ENCODE measurements at places on chromosomes 1 and 21.

DNA sequence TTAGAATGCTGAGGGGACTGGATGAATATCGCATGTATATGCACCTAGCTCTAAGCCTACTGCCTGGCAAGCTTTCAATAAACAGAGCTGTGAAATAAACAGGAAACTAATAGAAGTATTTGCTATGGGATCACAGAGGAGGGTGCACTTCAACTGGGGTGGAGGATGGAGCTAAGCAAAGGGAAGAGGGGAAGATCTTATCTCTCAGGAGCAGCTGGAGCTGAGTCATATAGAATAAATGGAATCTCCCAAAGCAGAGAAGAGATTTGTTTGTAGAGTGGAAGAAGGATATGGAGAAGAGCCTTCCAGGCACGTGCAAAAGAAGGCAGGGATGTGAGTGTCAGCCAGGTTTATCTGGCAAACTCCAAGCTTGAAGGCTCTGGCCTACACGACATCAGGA is 17.0 kb upstream of the KCNA10 start:
- peaks cover 16% of the 10 kb centered on the region for H3K27me3 ChIP-seq
- no peak overlapping the region for H3K4me3 ChIP-seq
- H3K36me3 ChIP-seq: no peaks in the 10 kb centered on the region
- DNase-seq: no peak

DNA sequence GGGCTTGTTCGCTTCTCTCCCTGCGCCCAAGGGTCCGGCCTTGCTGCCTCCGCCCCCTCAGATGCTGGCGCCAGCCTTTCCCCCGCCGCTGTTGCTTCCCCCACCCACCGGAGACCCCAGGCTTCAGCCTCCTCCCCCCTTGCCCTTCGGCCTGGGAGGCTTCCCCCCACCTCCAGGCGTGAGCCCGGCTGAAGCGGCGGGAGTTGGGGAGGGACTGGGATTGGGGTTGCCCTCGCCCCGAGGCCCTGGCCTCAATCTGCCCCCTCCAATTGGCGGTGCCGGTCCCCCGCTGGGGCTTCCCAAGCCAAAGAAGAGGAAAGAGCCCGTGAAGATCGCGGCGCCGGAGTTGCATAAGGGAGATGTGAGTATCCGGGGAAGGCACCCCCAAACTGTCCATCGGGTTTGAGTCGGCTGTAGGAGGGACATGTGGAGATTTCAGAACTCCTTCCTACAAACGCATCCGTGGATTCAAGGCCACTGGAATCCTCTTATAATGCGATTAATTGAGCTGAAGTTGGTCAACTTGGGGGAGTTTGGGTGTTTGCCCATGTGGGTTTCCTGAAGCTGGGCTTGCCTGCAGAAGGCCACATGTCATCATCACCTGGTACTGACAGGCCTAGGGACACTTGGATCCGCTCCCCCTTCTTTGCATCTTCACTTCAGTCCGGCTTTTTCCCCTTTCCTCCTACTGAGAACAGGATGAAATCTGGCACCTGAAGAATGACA is 707 bp downstream of the PRCC start:
- peaks cover 47% of the 10 kb centered on the region for H3K4me1 ChIP-seq
- peaks cover 5% of the 10 kb centered on the region for H3K36me3 ChIP-seq
- DNase-seq: peak; percentile 27
- no peaks in the 10 kb centered on the region for H3K27me3 ChIP-seq

DNA sequence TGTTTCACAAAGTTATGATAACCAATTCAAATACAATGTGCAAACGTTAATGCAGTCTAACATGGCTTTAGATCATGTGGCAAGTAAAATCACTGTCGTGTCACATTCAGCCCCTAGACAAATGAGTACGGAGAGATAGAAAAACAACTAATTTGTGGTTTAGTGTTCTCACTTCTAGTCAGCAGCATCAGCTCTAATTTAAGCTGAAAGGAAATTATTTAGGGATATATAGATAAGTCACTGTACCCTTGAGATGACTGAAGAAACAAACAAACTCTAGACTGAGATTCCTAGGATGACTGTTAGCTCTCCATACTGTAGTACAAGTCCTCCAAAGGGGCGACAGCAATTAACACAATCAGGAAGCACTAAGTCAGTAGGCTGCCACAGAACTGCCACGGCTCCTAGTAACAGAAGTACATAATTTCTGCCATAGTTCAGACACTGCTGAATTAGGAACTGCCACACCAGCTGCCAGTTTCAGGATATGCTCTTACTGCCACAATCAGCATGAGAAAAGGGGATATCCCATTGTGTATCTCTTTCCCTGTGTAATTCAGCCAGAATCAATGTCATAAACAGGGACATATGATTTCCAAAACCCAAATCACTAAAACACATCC is 150.4 kb upstream of the NEGR1 start:
- no peak for DNase-seq
- no peak overlapping the region for H3K4me3 ChIP-seq
- no peaks in the 10 kb centered on the region for H3K36me3 ChIP-seq
- H3K27ac ChIP-seq: no peak overlapping the region

- no peak overlapping the region for H3K4me3 ChIP-seq
- no peaks in the 10 kb centered on the region for H3K27me3 ChIP-seq
- H3K36me3 ChIP-seq: no peaks in the 10 kb centered on the region
- H3K4me1 ChIP-seq: no peaks in the 10 kb centered on the region
Measured at GRCh38 chr1:246005067-246005466, 502.0 kb downstream of the SMYD3 start.

DNA sequence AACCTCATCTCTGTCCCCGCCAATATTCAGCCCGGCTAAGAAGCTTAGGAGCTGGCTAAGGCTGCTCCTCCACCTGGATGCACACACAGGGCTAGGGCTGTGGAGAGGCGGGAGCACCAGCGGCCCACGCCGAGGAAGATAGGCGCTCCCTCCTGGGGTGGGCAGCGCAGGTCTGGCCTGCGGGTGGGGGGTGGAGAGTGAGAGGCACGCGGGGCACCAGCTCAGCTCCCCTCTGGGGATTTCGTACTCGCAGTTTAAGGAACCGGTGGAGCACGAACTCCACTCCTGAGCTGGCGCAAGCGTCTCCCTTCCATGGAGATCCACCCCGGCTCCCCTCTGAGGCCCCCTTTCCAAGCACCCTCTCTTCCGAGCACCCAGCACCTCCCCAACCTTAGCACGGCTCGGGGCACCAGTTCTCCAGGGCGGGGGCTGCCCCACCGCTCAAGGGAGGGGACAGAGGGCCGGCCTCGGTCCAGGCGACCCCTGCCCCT is 433 bp upstream of the KAZN start:
- H3K4me3 ChIP-seq: no peak overlapping the region
- H3K27ac ChIP-seq: no peak overlapping the region
- no peak for DNase-seq
- no peaks in the 10 kb centered on the region for H3K4me1 ChIP-seq
- H3K36me3 ChIP-seq: no peaks in the 10 kb centered on the region

DNA sequence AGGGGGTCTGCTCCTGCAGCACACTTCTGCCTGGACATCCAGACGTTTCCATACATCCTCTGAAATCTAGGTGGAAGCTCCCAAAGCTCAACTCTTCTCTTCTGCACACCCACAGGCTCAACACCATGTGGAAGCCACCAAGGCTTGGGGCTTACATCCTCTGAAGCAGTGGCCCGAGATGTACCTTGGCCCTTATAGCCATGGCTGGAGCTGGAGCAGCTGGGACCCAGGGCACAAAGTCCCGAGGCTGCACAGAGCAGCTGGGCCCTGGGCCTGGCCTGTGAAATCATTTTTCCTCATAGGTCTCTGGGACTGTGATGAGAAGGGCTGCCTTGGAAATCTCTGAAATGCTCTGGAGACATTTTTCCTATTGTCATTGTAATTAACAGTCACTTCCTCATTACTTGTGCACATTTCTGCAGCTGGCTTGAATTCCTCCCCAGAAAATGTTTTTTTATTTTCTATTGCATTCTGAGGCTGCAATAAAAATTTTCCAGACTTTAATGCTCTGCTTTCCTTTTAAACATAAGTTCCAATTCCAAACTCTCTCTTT is 645.6 kb downstream of the RWDD3 start:
- no peaks in the 10 kb centered on the region for H3K36me3 ChIP-seq
- no peaks in the 10 kb centered on the region for H3K27me3 ChIP-seq
- H3K27ac ChIP-seq: no peak overlapping the region
- H3K4me3 ChIP-seq: no peak overlapping the region
- DNase-seq: no peak

DNA sequence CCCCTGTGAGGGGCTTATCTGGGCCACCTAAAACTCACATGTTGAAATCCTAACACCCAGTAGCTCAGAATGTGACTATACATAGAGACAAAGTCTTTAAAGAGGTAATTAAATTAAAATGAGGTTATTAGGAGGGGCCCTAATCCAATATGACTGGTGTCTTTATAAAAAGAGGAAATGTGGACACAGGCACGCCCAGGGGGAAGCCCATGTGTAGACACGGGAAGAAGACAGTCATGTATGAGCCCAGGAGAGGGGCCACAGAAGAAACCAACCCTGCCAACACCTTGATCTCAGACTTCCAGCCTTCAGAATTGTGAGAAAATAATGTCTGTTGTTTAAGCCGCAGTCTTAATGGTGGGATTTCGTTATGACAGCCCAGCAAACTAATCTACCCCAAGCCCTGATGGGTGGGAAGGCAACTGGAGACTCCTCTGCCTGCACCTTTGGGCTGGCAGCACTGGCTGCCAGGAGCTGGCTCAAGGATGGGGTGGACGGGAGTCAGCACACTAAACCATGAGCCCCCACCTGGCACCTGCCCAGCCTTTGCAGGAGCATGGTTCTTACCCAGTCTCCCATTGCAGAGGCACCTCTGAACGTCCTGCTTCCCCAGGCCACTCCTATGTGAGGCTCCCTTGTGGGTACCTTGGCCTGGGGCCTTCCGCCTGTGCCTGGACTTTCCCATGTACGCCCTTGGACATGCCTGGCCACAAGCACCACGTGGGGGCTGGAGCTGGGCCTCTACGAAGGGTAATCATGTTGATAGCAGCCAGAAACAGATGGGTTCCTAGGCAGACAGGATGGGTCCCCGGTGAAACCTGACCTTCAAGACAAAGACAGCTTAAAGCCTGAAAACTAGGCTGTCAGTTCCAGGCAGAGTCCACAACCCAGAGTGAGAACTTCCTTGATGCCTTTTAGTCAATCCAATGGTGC is 57.1 kb upstream of the DMRTB1 start:
- H3K4me1 ChIP-seq: no peaks in the 10 kb centered on the region
- H3K4me3 ChIP-seq: no peak overlapping the region
- no peaks in the 10 kb centered on the region for H3K27me3 ChIP-seq
- H3K27ac ChIP-seq: no peak overlapping the region

DNA sequence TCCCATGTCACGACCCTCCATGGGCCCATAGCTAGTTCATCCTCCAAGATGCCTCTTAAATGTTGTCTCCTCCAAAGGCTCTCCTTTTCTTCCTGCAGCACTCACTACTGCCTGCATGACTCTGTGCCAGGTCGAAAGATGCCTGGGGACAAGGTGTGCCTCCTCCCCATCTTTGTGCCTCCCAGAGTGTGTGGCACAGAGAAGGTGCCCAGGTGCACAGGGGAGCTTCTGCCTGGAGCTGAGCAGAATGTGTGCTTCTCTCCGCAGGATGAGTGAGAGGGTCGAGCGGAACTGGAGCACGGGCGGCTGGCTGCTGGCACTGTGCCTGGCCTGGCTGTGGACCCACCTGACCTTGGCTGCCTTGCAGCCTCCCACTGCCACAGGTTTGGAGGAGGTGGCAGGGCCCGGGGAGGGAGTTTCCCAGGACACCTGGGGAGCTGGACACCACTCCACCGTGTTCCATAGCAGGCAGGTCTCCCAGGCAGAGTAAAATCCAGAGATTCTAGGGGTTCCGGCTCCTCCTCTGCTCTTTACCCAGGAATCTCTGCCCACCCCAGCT is 6.9 kb upstream of the PPM1J start:
- no peak for DNase-seq
- H3K4me3 ChIP-seq: no peak overlapping the region
- peaks cover 18% of the 10 kb centered on the region for H3K4me1 ChIP-seq
- no peaks in the 10 kb centered on the region for H3K36me3 ChIP-seq
- H3K27me3 ChIP-seq: peaks cover 7% of the 10 kb centered on the region

DNA sequence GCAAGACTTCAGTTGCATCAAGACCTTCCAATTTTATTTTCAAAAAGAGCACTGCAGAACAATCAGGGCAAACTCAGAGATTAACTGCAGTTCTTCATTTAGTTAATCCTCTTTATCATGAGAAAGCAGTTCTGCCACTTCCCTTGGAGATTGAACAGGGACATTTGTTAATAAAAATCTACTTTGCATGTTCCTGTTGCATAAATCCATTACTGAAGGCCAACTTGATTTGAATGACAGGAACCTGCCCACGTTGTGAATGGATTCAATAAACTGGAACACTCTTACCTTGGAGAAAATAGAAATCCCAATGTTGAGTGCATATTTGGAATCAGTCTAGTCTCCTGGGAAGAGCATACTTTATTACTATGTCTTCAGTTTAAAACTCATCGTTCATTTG is 19.6 kb upstream of the PLD5 start:
- no peaks in the 10 kb centered on the region for H3K36me3 ChIP-seq
- no peak overlapping the region for H3K27ac ChIP-seq
- peaks cover 11% of the 10 kb centered on the region for H3K27me3 ChIP-seq
- H3K4me1 ChIP-seq: no peaks in the 10 kb centered on the region
- DNase-seq: no peak

- H3K36me3 ChIP-seq: no peaks in the 10 kb centered on the region
- DNase-seq: no peak
- H3K4me3 ChIP-seq: no peak overlapping the region
Measured at GRCh38 chr1:159938211-159938852, 7.1 kb downstream of the IGSF9 start.

DNA sequence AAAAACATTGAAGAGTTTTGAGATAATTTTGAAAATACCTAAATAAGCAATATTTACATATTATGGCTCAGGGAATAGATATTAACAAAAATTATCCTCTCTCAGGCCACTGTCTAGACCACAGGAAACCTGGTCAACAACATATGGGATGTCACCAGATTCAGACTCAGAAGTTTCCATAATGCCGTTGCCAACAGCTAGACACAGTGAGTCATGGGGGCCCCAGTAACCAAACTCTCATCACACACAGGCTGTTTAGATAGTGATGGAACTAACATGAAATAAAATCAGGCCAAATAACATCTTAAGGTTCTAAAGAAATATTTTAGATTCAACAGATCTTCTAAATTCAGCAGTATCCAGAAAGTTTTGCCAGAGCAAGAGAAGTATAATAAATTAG is 681.7 kb upstream of the ADAMTS5 start:
- H3K36me3 ChIP-seq: no peaks in the 10 kb centered on the region
- no peak overlapping the region for H3K27ac ChIP-seq
- no peak overlapping the region for H3K4me3 ChIP-seq
- no peak for DNase-seq
- no peaks in the 10 kb centered on the region for H3K27me3 ChIP-seq

GRCh38 chr1:113191579-113192076 is 118.6 kb downstream of the LRIG2 start:
- no peaks in the 10 kb centered on the region for H3K4me1 ChIP-seq
- no peak overlapping the region for H3K4me3 ChIP-seq
- H3K36me3 ChIP-seq: no peaks in the 10 kb centered on the region
- no peak overlapping the region for H3K27ac ChIP-seq
- peaks cover 18% of the 10 kb centered on the region for H3K27me3 ChIP-seq

GRCh38 chr1:117709249-117709691 is 103.4 kb downstream of the TENT5C start:
- DNase-seq: no peak
- H3K27me3 ChIP-seq: peaks cover 11% of the 10 kb centered on the region
- H3K4me3 ChIP-seq: no peak overlapping the region
- no peak overlapping the region for H3K27ac ChIP-seq

- H3K36me3 ChIP-seq: no peaks in the 10 kb centered on the region
- H3K27ac ChIP-seq: no peak overlapping the region
- no peaks in the 10 kb centered on the region for H3K4me1 ChIP-seq
- H3K4me3 ChIP-seq: no peak overlapping the region
- peaks cover 30% of the 10 kb centered on the region for H3K27me3 ChIP-seq
Measured at GRCh38 chr1:7609311-7609994, 161.6 kb upstream of the VAMP3 start.
